ENCODE measurements at places on chromosomes 5 and 9.

DNA sequence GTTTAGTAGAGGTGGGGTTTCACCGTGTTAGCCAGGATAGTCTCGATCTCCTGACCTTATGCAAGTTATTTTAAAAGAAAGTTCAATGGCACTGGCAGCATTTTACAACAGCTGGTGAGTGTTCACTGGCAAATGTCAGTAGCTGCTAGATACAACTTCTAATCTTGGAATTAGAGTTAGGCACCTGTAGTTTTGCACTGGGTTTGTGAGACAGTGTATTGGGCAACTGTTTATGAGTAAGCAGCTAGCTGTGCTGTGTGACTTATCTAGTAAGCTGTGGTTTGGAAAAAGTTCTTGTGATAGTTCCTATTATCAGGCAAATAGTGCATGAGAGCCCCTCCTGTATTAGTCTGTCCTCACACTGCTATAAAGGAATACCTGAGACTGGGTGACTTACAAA lies 61.5 kb downstream of the UBE2QL1 start:
- no peak for DNase-seq

GRCh38 chr5:172788771-172789686 lies 18.0 kb upstream of the DUSP1 start:
- no peak for DNase-seq

- DNase-seq = no peak
Observed at GRCh38 chr5:144131261-144131660, 39.2 kb downstream of the YIPF5 start.

DNA sequence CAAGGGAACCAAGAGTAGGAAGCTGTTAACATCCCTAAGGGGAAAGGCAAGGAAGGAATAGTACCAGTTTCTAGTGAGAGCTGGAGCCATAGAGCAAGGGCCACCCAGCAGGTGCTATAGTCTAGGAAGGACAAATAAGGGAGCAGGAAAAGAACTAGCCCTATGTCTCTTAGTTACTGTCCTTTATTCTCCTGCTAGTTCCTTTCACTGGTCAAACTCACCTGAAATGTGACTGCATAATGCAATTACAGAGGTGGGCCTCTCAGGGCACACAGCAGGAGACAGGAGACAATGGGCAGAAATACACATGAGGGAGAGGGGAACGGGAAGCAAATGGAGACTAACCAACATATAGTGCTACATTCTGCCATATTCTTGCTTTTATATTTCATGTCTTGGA lies 26.7 kb upstream of the FRMPD1 start:
- DNase-seq = no peak

GRCh38 chr9:121160025-121160424 lies 41.6 kb downstream of the RAB14 start:
- no peak for DNase-seq

DNA sequence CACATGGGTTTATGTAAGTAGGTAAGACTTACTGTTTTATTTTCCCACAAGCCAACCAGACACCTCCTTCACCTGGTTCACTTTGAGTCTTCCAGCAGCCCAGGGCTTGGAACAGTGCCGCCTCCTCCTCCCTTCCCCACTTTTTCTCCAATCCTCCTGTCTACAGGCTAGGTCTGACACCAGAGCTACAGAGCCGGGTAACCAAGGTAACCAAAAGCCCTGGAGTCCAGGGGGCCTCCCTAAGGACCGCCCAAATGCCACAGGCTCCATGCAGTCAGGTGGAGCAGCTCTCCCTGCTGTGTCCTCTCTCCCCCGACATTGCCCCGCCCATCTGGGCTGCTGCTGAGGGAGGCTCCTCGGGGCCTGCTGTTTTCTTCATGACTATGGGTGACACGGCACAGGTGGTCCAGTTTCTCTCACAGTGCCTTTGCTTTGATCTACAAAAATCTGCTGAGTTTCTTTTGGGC lies 138.0 kb upstream of the EFNA5 start:
- DNase-seq = no peak

DNA sequence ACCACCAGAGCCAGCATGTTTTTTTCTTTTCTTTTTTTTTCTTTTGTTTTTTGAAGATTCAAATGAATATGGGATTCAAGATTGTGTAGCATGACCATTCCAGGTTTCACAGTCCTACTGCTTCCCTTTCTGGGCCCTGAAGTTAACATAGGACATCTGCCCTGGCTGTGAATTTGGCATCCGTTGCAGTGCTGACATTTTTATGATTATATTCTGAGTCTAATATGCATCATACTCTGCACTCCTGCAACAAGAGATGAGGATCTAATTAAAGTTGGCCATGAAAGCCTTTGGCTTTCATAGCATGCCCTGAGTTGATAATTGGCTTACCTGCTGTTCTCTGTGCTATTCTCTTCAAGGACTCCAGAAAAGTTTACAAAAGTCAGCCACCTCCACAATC lies 29.8 kb downstream of the C5orf22 start:
- no peak for DNase-seq

DNA sequence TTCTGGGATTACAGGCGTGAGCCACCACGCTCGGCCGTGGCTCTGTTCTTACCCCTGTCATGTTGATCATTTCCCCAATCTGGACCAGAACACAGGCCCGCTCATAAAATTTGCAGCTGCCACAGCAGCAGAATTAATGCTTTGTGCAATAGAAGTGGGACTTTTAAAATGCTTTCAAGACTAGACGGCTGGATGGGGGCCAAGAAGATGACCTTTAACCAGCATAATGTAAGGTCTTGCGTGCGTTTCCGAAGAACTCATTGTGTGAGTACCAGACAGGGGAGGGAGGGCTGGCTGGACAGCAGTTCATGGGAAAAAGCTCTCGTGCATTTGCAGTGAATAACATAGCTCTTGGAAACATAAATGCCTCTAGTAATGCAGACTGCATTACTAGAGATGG lies 3.5 kb upstream of the WDR38 start:
- no peak for DNase-seq

DNA sequence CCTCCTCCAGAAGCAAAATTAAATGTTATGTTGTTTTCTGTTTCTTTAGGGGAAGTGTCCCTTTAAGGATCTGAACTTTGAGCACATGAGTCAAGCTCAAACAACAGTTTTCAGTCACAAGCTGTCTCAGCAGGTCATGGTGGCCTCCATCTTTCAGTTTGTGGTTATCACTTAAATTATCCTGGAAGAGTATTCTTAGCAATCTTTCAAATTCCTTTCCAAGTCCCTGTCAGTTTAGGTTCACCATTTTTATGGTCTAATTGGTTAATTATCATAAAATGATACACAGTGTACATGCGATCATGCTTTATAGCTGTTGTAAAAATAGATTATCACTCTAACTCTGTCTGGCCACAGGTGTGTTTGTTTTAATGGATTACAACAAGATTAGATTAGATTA lies 43.1 kb upstream of the SELENOP start:
- no peak for DNase-seq

DNA sequence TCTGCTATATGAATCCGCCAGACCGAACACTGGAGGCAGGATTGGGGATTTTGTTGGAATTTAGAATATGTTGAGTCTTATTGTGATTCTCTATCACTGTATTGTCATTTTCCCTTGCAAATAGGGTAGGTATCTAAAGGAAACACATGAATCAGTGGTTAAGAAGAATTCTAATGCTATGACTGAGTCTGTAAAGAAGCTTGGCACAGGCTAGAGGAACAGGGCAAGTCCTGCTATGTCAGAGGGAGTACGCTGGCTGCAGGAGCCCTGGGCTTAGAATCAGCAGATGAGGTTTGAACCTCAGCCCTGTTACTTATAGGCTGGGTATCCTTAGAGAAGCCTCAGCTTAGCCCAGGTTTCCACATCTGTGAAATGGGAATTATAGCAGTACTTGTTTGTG lies 198.1 kb downstream of the NR3C1 start:
- no peak for DNase-seq

- DNase-seq = no peak
Observed at GRCh38 chr5:134086943-134087305, 27.6 kb upstream of the TCF7 start.

GRCh38 chr5:122458278-122458872 lies 146.3 kb downstream of the SNCAIP start:
- DNase-seq = no peak

DNA sequence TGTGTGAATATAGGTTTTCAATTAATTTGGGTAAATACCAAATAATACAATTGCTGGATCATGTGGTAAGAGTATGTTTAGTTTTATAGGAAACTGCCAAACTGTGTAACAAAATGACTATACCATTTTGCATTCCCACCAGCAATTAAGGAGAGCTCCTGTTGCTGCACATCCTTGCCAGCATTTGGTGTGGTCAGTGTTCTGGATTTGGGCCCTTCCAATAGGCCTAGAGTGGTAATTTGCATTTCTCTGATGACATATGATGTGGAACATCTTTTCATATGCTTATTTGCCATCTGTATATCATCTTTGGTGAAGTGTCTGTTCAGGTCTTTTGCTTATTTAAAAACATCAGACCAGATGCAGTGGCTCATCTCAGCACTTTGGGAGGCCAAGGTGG lies 11.6 kb upstream of the RFK start:
- DNase-seq = no peak

- no peak for DNase-seq
Observed at GRCh38 chr5:43281840-43282658, 31.2 kb downstream of the HMGCS1 start.

DNA sequence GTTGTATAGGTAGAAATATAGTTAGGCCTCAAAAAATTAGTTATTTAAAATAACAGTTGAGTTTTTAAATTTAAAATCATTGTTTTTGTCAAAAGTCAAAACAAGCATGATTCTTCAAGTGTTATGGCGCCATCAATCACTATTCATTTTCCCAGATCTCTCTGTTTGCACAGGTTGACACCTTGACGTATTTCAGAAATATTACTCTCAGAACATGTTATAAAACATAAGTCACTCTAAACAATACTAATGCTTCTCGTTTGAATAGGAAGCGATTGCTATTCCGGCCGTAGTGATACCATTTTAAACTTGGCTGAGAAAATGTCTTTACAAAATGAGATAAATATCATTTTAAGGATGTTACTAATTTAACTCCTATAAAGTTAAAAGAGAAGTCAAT lies 126.1 kb upstream of the VCAN start:
- no peak for DNase-seq

DNA sequence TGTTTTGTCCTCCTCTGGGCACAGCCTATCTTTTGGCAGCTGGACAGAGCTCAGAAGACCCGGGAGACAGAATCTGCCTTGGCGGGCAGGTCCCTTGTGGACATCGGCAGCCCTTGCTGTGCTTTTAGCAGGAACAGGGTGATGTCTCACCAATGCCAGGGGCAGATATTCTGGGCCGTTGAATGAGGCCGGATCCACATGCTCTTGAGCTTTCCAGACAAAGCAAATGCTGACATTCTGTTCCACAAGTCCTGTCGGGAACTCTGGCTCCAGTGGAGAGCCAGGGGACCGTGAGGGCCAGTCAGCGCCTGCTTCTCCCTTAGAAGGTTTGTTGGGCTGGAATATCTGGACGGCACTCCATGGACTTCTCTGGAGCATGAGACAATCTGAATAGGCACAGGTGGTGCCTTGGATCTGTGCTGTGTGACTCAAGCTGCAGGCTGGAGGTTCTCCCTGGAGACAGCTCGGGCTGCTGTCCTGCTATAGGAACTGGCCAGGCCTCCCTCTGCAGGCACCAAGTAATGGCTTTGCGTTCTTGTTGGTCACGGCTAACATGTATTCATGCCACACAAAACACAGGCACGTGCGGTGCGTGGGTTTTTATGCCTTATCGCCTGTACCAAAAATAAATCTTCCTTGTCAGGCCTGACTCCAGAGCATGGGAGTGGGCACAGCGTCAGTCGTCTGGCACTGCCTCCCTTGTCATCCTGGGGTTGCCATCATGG lies 80.3 kb downstream of the GADD45G start:
- DNase-seq = no peak

GRCh38 chr5:1068895-1069719 lies 42.8 kb downstream of the SLC12A7 start:
- DNase-seq = no peak

DNA sequence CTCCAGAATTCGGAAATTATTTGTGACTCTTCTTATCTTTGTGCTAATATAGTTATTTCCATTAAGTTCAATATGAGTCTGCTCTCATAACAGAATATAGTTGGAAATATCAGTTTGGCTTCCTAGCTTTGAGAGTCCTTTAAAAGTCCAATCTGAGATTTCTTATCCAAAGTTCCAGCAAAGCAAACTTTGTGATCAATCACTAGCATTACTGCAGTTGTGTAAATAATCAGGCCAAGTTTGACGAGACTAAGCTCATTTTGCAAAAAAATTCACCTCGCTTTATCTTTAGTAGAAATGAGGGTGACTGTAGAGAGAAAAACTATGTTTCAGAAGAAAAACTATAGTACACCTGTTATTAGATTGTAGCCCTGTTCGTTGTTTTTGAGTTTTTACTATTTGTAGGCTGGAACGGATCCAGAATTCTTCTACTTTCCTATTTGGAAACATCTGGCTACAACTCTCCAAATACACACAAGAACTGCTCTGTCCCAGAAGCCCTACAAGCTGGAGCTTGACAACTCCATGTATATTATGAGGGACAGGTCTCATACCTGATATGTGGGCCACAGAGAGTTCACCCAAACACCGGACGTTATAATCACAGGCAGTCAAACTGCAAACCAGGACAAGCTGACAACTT lies 47.8 kb downstream of the RAPGEF1 start:
- no peak for DNase-seq

GRCh38 chr5:123151227-123151909 lies 62.3 kb downstream of the PRDM6 start:
- no peak for DNase-seq

GRCh38 chr9:12997009-12997408 lies 222.2 kb downstream of the LURAP1L start:
- no peak for DNase-seq

DNA sequence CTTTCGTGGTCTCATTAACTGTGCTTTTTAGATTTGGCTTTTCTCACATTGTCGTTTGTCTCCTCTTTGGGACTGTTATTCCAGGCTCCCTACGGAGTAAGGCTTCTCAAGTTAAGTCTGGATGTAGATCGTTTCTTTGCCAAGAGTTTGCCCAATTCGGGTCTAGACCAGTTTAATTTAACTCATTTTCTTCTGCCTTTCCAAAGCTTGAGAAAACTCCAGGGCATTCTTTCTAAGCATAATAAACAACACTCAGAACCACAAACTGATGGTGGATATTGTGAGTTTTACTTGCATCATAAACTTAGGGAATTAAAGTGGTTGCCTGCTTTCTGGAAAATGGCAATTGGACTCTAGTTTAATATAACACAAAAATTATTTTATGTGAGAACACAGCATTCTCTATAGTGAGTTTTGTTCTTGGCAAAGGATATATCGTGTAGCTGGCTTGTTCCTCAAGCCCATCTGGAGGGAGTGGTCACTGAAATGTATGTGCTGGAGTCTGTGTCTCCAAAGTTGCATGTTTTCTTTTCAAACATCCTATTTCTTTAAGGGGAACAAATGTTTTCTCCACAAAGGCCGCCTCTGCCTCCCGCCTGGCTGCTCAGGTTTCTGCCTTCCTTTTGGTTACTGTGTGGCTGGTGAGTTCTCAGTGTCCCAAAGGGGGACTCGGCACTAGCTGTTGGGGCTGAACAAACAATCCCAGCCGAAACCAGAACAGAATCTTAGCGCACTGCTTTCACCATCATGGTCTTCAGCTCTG lies 211.3 kb upstream of the FBN2 start:
- DNase-seq = no peak

- DNase-seq = no peak
Observed at GRCh38 chr9:127921557-127922120, 4.8 kb upstream of the ST6GALNAC4 start.
